Posterior cingulate gyrus (tissue), 11 donors: ENCODE measurements at places on chromosomes 13 and 19.

- no peak for DNase-seq
These were observed 307 bp downstream of the JOSD2 start for GRCh38 chr19:50510700-50511068.

DNA sequence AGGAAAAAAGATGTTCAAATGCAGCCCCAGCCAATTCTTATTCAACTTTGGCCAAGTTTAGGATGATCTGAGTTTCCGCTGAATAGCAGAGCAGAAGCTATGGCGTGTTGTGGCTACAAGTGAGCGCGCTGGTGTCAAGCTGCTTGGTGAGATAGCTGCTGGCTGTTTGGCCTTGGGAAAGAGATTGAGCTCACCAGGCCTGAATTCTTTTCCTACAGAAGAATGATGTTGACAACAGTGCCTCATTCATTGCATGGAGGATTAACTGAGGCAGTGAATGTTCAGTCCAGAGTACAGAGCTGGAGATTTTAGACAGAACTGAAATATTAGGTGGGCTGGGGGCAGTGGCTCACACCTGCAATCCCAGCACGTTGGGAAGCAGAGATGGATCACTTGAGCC, 31.5 kb upstream of the MAP3K10 start:
- DNase-seq = no peak

DNA sequence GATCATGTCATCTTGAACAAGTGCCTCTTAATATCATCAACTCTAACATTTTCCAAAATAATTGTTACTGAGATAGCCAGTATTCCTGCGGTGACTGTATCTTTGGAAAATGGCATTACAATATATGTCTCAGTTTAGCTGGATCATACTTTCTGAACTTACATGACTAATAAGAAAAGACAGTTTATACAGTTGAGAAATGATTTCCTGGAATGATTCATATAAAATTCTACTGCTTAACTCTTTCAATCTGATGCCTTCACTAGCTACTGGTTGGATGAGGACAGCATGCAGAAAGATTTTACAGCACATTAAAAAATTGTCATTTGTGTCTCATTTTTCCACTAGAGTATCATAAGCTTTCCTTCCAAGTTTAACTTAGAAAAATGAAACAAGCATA, 302.1 kb downstream of the PCDH17 start:
- DNase-seq = no peak

GRCh38 chr19:28196101-28196500, 1016.9 kb downstream of the UQCRFS1 start:
- no peak for DNase-seq

GRCh38 chr13:42393573-42394360, 121.8 kb downstream of the AKAP11 start:
- no peak for DNase-seq

GRCh38 chr13:23505007-23505406, 65.2 kb upstream of the TNFRSF19 start:
- no peak for DNase-seq

GRCh38 chr19:48718711-48719231, 754 bp downstream of the MAMSTR start:
- DNase-seq = no peak

DNA sequence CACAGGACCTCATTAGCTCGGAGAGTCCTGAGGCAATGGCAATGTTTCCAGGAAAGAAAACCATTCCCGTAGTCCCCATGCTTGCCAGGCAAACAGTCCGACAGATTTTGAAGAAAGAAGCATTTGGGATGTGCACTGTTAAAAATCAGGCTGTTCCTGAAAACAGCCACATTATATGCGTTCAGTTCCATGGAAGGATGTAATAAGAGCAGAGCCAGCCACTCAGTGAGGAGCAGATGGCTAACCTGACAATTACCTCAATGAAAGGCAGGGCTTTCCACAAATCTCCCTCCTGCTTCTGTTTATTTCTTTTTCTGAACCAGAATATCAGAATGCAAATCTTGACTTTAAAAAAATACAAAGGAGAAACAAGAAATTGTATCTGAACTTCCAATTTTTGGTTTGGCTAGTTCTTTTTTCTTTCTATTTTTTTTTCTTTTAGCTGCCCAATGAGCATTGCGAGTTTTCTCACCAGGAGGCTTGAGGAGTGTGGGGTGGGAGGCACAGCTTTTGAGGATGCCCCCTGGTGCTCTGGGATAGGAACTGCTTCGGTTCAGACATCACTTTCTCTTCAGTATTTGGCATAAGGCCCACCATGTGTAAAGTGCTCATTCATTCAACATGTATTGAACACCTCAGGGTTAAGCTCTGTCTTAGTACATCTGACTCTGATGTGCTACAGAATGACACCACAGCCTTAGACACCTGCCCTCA, 124.2 kb downstream of the TBC1D4 start:
- DNase-seq = no peak

- no peak for DNase-seq
These were observed 12.1 kb downstream of the PROZ start for GRCh38 chr13:113170511-113170910.

- no peak for DNase-seq
These were observed 65.1 kb downstream of the SIAH3 start for GRCh38 chr13:45786293-45786920.

DNA sequence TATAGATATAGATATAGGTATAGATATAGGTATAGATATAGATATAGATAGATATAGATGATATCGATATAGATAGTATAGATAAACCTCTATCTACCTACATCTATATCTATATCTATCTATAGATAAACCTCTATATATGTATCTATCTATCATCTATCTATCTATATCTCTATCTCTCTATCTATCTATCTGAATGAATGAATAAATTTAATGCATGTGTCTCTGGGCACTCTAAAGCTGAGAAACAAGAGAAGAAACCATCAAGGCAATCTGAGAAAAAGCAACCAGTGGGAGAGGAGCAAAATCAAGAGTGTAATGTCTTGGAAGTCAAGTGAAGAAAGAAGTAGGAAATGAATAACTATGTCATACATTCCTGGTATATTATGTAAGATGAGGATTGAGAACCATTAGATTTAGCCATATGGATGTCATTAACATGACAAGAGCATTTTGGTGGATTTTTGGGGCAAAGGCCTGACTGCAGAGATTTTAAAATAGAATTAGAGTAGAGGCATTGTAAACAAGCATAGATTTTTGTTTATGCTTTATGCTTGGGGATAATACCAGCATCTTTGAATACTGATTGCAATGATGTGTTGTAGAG, 1262.7 kb upstream of the MIR17HG start:
- no peak for DNase-seq

- no peak for DNase-seq
These were observed 13.6 kb upstream of the GPI start for GRCh38 chr19:34351382-34351826.

DNA sequence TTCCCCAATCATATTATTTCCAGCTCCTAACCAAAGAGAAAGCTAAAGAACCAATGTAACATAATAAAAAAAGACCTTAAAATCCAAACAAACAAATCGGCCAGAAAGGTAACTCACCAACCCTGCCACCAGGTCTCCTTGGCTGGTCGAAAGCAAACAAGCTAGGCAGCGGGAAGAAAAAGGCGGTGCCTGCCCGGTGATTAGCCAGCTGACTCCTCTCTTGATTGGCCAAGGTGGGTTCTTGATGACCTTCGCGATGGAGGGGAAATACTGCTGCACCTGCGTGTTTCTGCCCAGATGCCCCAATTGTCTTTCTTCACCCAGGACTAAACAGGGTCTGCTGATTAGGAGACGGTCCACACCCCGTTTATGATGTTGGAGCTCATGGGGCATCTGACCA, at the start of gene NLRP11:
Gene NLRP11, minus strand, starts transcription at position 154 of the 400 bp plus-strand sequence. CDS start 13,825 bp downstream, outside the sequence.
- DNase-seq = no peak

- no peak for DNase-seq
These were observed 5.1 kb upstream of the PRR36 start for GRCh38 chr19:7879111-7879807.

- DNase-seq = peak; percentile 47
These were observed 4.3 kb downstream of the HPN start for GRCh38 chr19:35045667-35046300.

- DNase-seq = no peak
These were observed 966.0 kb downstream of the PCDH17 start for GRCh38 chr13:58597552-58597951.

- DNase-seq = no peak
These were observed 26.7 kb downstream of the CRTC1 start for GRCh38 chr19:18710186-18710585.

DNA sequence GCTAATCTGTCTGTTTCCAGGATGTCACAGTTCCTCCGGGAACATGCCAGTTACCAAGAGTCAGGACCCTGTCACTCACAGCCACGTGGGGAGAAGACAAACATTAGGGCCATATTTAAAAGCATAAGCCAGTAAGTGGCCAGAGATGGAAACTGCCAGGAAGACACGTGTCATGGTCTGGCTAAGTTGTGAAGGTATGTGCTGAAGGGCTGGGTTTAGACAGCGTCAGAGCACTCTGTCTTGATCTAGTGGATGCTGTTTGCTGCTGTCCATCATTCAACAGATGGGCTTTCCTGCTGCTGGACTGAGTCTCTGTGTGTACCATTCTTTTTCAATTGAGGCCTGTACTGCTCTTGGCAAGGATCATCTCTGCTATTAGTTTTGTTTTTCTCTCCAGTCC, 128.6 kb downstream of the HS6ST3 start:
- DNase-seq = no peak

- no peak for DNase-seq
These were observed 8.1 kb downstream of the ZNF749 start for GRCh38 chr19:57443121-57443696.

- peak; percentile 99 for DNase-seq
These were observed 2.1 kb upstream of the SLC27A5 start for GRCh38 chr19:58513694-58514563.

- peak; percentile 37 for DNase-seq
These were observed 8.2 kb downstream of the MEIS3 start for GRCh38 chr19:47411101-47411500.

DNA sequence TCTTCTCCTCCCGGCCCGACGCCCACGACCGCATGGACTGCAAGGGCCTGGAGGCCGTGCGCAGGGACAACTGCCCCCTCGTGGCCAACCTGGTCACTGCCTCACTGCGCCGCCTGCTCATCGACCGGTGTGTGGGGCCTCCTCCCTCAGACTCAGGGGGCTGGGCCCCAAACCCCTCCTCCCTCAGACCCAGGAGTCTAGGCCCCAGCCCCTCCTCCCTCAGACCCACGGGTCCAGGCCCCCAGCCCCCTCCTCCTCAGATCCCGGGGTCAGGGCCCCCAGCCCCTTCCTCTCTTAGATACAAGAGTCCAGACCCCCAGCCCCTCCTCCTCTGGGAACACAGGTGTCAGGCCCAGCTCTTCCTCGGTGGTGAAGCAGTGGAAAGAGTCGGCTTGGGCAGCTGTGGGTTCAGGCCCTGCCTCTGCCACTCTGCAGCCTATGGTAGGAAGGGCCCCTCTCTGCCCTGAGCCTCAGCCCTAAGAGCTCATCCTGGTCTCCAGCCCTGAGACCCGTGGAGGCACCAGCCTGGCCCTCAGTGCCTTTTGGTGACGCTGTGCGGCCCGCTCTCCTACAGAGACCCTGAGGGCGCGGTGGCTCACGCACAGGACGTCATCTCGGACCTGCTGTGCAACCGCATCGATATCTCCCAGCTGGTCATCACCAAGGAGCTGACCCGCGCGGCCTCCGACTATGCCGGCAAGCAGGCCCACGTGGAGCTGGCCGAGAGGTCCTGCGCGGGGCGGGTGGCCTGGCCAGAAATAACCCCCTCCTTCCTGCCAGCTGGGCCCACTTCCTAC, 3.7 kb upstream of the SPIB start:
- DNase-seq = peak; percentile 54

DNA sequence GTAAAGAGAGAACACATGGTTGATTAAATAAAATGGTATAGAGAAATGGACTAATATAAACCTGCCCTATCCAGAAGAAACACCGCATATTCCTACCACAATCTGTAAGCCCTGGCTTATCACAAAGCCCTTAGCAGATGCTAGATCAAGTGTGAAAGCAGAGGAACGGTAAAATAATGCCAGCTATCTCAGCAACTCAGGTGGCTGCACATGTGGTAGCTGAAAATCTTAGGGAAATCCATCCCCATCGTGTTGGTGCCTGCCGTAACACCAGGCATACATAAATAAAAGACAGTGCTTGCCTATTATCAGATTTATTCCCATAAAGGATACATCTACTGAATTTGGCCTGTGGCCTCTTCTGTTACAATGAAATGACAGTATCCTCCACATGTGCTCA, 304.1 kb upstream of the MAB21L1 start:
- no peak for DNase-seq

- DNase-seq = peak; percentile 89
These were observed 468 bp downstream of the STX10 start for GRCh38 chr19:13149628-13150186.

GRCh38 chr19:31461814-31462539, 112.7 kb upstream of the TSHZ3 start:
- no peak for DNase-seq

GRCh38 chr13:23408026-23408425, 25.5 kb downstream of the SACS start:
- no peak for DNase-seq

GRCh38 chr13:108214441-108215271, 680 bp downstream of the LIG4 start:
- DNase-seq = peak; percentile 84

DNA sequence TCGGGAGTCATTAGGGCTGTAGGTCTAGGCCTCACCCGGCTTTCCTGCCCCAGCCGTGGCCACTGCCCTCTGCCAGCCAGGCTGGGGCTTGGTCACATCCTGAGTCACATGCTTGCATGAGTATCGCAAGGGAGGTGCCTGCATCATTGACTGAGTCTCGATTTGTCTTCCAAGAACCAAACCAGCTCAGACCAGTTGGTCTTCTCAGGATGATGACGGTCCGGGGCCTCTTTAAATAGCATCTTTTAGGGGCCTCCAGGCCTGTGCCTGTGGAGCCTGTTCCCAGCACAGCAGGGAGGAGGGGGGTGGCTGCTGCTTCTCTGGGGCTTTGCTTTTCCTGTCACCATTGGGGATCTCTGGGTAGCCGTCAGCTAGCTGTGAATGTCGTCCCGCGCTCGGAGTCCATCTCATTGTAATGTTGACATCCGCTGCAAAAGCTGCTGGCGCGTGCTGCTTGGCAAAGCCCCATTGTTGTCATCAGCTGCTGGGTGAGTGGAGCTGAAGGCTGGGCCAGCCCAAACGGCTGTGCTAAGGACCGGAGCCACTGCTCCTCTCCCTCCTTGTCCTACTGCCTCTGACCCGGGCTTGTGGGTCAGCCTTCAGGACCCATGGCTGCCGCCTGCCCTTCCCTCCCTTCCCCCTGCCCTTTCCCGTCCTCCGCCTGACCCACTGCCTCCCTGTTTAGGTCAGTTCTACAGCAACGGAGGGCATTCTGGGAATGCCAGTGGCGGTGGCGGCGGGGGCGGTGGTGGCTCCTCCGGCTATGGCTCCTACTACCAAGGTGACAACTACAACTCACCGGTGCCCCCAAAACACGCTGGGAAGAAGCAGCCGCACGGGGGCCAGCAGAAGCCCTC, 14.3 kb upstream of the QTRT1 start:
- peak; percentile 80 for DNase-seq

- no peak for DNase-seq
These were observed 7.1 kb downstream of the DGKH start for GRCh38 chr13:42055500-42056085.

DNA sequence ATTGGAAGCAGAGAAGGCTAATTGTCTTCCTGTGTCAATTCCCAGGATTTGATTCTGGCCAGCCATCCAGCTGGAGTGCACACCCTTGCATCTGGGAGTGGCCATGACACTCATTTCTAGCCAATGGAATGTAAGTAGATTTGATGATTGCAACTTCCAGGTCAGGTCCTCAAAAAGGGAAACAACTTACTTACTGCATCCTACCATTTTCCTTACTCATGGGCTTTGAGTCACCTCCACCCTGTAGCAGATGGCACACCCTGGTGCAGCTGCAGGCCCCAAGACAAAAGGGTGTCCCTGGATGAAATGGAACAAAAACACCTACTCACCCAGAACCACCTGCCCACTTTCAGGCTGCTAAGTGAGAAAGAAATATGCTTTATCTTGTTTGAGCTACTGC, 27.3 kb upstream of the MPHOSPH8 start:
- peak; percentile 11 for DNase-seq
